Keratinocyte (primary cell): ENCODE measurements at places on chromosomes 11 and 22.

DNA sequence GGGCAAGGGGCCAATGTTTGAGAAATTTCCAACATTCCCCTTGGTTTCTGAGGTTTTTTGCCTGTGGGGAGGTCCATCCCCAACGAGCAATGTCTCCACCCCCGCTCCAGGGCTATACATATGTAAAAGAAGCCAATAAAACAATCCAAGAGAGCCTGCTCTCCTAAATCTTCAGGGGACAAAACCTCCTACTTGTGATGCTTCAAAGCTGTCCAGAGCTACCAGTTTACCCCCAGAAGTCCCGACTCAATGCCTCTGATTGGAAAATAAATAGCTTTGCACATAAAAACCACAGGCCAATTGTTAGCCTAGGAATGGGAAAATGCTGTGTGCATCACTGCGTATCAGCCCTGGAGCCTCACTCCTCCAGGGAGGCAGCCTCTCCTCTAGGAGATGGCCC is 66.0 kb upstream of the PAX6 start:
- DNase-seq = no peak

DNA sequence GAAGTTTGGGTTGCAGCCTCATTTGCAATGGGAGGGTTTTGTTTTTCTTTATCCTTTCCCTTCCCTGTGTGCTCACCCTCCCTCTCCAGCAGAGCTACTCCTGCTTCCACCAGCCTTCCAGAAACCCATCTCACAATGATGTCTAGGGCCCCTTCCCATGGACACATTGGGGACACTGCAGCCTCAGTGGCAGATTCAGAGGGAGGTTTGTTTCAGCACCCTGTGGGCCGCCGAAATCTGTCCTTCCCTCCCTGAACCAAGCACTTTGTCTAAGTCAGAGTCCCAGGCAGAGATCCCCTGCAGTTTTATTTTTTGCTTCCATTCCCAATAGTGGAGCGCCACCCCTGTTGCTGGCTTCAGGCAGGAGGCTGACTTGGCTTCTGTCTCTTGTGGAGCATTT is 8.6 kb upstream of the SYNGR1 start:
- no peak for DNase-seq

DNA sequence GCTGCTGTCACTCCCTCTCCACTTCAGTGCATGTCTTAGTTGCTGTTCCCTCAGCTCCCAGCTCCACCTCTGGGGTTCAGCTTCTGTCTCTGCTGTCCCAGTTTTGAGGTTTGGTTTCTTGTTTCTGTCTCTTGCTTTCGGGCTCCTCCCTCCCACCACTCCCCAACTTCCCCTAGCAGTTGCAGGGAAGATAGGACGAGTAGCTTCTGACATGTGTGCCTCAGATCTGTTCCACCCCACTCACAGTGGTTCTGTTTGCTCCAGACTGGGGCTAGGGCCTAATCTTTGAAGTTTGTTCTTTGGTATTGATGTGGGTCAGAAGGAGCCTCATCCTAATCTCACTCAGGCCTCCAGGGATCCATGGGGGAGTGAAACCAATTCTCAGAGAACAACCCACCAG is 2.6 kb upstream of the RRM1 start:
- no peak for DNase-seq

GRCh38 chr11:128058580-128059208 is 528.7 kb downstream of the ETS1 start:
- DNase-seq = no peak

- DNase-seq = no peak
Measured at GRCh38 chr11:8740129-8740528, 57.5 kb downstream of the RPL27A start.

DNA sequence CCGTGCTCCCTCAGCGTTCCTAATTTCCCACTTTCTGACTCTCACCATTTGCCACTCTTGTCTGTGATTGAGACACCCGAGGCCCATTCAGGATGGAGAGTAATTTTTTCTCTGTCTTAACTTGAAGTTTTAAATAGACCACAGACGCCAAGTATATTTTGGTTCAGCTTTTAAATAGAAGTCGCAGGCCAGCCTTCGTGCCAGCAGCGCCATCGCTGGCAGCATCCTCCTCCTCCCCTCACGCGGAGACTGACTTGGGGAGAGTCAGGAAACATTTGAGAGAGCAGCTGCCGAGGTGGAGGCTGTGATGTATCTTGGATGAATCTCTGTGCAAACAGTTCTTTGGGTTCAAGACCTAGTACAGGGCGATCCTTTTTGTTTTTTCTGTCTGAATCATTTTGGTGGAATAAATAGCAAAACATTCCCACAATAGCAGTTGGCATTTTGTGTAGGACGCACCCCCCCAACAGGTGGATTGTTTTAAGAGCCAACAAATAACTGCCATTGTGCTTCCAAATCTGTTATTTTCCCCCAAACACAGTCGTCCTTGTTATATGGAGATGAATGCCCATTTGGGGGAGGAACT is 889 bp upstream of the DMC1 start:
- no peak for DNase-seq

DNA sequence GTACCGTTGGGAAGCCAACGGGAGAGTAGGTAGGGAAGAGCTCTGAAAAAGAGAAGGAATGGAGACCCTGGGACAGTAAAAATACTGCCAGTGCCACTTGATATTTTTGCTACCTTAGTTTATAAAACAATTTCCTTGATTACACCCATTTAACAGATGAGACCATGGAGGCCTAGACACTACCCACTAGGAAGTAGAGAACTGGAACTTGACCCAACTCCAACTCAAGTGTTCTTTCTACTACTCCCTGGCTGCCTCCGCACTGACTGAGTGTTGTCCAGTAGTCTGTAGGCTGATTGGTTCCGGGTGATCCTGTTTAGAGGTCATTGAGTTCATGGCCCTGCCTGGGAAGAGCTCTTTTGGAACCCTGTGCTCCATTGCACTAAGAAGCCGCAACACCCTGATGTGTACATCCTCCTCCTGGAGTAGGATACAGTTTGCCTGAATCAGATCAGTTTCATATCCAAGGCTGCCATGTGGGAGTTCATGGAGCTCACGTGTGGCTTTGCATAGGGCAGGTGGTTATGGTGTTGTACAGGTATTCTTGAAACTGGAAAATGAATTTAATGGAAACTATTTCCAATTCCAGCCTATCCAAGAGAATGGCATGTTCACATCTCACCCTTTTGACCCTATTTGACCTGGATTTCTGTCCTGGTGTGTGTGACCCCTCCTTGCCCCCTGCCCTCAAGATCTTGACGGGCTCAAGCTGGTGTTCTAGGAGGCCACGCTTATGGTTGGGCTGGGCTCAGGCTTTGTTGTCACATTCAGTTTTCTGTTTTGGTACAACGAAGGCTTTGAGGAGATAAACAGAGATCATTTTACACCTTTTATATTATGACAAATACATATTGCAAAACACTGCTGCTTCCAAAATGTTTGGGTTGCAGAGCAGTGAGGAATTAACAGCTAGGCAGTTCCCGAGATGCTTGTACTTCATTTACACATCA is 102.2 kb upstream of the NNMT start:
- no peak for DNase-seq

- no peak for DNase-seq
Measured at GRCh38 chr11:117916956-117917355, 12.2 kb downstream of the TMPRSS13 start.

GRCh38 chr22:19067696-19068348 is 54.4 kb downstream of the DGCR2 start:
- no peak for DNase-seq

GRCh38 chr22:50673231-50674129 is 857 bp downstream of the SHANK3 start:
- no peak for DNase-seq

- DNase-seq = no peak
Measured at GRCh38 chr11:76786441-76787014, 3.4 kb downstream of the TSKU start.

GRCh38 chr11:120611581-120611980 is 100.0 kb downstream of the GRIK4 start:
- DNase-seq = no peak

- no peak for DNase-seq
Measured at GRCh38 chr22:41191467-41191866, 13.6 kb upstream of the L3MBTL2 start.

- peak; percentile 40 for DNase-seq
Measured at GRCh38 chr11:19988598-19988997, 171.7 kb downstream of the DBX1 start.

- no peak for DNase-seq
Measured at GRCh38 chr11:93498641-93499040, 44.5 kb downstream of the SMCO4 start.

DNA sequence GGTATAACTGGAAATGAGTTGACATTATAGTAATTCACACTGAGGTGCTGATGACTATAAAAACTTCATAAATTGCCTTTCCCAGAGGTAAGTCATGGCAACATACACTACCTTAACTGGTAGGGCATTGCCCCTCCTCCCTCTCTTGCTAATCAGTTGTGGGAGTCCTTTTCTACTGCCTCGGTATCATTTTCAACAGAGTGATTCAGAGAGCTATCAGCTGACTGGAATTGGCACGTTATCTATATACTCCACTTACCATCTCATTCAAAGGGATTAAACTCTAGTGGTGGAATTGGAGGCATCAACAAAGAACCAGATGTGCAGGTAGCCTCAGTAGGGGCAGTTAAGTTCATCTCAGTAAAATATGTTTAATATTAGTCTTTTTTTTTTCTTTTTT is 8.0 kb upstream of the NUP160 start:
- DNase-seq = no peak

- no peak for DNase-seq
Measured at GRCh38 chr22:45781966-45782365, 110.3 kb downstream of the ATXN10 start.

- no peak for DNase-seq
Measured at GRCh38 chr11:111612224-111612623, 10.0 kb downstream of the SIK2 start.

- no peak for DNase-seq
Measured at GRCh38 chr11:128868841-128869671, 2.0 kb upstream of the KCNJ1 start.

DNA sequence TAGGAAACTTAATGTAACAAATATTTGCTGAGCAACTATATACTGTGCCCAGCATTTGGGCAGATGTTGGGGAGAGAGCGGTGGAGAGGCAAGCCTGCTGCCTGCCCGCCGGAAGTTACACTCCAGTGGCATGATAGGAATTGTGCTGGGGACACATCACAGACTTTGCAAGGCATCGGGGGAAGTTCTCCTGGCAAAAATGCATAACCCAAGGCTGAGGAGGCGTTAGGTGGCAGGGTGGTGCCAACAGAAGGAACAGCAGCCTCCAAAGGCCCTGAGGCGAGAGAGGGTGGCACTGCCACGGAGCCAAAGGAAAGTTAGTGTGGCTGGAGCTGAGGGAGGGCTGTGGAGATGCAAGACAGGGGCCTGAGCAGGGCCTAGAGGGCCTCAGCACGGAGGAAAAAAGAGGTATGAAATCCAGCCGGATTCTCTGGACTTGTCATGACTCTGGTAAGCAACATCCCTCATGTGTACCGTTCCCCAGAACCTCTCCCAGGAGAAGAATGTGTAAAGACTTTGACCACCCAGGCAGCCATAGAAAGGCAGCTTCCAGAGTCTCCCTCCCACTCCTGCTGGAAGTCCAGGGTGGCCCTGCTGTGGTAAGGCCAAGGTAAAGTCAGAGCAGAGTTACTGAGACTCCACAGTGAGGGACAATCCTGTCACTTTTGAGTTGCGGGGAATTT is 76.1 kb upstream of the RAB1B start:
- no peak for DNase-seq

GRCh38 chr22:20853236-20853660 is 5.4 kb downstream of the PI4KA start:
- DNase-seq = no peak

- no peak for DNase-seq
Measured at GRCh38 chr11:97905671-97906070, 1115.1 kb upstream of the CNTN5 start.

- DNase-seq = no peak
Measured at GRCh38 chr11:108170184-108170583, 48.8 kb downstream of the ACAT1 start.

DNA sequence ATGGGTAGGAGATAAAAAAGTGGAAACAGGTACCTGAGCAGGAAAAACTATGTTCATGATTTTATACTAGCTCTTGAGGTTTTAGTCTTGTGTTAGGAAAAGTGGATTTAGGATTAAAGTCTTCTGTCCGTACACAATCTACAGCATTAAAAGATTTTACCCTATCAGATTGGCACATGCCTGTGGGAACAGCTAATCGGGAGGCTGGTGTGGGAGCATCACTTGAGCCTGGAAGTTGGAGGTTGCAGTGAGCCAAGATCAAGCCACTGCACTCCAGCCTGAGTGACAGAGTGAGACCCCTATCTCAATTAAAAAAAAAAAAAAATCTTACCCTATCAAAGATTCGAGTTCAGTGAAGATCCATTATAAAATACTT is 12.2 kb upstream of the CRKL start:
- DNase-seq = no peak

DNA sequence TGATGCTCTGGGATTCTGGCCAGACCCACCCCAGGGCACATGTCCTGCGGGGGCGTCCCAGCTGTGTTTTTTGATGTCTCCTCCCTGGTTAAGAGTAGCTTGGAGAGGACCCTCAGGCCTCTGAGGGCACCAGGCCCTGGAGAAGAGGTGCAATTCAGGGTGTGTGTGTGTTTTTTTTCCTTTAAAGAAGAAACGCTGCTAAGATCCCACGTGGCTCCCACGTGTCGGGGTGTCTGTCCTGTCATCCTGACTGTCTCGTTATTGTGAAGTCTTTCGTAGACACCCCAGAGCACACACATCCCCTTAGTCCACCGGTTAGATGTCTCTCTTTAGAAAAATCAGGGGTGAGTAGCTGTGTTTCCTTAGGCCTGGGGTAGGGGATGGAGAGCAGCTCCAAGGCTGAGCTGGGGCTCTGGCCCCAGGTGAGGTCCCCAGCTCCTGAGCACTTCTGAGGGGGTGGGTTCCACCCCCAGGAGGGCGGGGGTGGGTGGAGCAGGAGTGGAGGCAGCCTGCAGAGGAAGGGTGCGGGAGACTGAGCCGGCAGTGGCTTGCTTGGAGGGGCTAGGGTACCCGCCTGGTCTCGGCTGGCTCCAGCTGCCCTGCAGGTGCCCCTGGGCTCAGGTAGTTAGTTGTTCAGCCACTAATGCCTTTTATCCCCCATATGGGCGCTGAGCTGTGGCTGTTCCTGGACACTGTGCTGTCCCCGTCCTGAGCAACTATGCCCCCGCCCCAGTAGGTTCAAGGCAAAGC is 116.4 kb downstream of the CACNA1I start:
- DNase-seq = no peak

DNA sequence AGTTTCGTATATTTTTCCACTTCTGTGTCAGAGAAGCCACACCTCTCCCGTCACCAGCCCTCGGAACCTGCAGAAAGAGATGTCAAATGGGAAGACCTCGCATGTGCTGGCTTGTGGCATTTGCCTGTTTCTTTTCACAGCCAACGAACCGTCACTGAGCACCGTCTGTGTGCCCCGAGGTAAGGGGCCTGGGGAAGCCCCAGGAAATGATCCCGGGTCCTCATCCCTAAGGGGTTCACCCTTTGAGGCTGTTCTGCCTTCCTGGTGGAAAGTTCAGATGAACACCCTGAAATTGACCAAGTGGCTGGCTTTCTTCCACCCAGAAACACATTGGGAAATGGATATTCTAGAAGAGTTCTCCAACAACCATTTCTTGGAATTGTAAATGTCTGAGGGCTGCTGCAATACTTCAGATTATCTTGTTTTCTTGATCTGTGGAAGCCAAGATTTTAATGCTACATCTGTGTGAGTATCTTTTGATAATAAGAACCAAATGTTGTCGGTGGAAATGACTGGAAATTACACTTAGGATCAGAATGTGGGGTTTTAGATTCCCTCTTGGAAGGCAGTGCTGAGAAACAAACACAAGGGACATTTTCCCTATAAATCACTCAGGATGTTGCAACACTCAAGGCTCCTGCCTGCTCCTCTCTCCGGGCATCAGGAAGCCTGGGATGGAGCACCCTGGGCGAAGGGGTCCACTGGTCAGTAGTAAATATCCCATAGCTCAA is 37.6 kb downstream of the RIBC2 start:
- DNase-seq = no peak
